ENCODE measurements at places on chromosomes 5 and 9. TPM values are rescaled to one million over a fixed set of nuclear protein-coding genes. Genes with fewer than 3 reads are reported as not detected.

GRCh38 chr5:41787265-41787664 is 83.0 kb downstream of the OXCT1 start:
- H3K4me3 ChIP-seq: no peak overlapping the region
- no peak overlapping the region for H3K27ac ChIP-seq
- no peak for DNase-seq
- peaks cover 4% of the 10 kb centered on the region for H3K4me1 ChIP-seq
- H3K36me3 ChIP-seq: no peaks in the 10 kb centered on the region

DNA sequence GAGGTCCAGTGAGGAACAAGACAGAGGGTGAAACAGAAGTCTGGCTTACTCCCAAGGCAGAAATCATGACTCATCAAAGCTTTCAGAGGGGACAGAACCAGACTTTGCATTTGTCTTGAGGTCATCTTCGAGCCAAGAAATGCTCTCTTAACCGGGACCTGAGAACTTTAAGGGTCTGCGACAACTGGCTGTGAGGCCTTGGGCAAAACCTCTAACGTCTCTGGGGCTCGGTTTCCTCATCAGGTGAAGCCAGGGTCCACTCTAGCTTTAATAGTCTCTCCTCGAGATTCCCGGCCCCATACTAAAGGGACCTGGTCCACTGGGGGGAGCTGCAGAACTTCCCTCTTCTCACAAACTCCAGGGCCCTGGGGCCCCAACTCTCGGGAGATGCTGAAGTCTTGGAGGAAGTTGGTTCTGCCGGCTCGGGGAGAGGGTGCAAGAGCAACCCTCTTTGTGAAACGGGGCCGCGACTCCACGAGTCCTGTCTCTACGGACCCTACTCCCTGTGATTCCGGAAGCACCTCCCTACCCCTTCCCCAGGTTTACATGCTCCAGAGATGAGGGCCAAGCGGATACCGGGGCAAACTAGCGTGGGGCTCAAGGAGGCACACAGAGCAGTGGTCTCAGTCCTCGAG is 2.6 kb downstream of the GLIS3 start:
- peak; percentile 81 for DNase-seq
- H3K36me3 ChIP-seq: no peaks in the 10 kb centered on the region
- peak overlapping the region; percentile 89 for H3K27ac ChIP-seq
- peaks cover 21% of the 10 kb centered on the region for H3K27me3 ChIP-seq

DNA sequence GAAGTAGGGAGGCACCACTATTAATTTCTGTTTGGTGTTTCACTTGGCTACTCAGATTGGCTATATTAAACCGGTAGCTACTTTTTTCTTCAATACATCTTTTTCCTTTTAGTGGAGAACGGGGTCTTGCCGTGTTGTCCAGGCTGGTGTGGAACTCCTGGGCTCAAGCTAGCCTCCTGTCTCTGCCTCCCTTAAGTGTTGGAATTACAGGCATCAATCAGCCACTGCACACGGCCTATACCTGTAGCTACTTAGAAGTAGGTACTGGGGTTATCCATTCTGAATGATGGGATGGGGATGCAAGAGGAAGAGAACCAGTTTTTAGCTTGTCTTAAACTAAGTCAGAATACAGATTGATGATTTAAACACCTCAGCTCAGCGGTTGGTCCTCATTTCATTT is 1.7 kb downstream of the UBE2D2 start:
- H3K4me3 ChIP-seq: peak overlapping the region; percentile 98
- H3K36me3 ChIP-seq: no peaks in the 10 kb centered on the region
- H3K27ac ChIP-seq: peak overlapping the region; percentile 98

The CBY3 gene
- not detected for total RNA-seq

The CCDC152 gene
- total RNA-seq: 0.54 TPM
